ENCODE measurements at places on chromosomes 5 and 9. TPM values are rescaled to one million over a fixed set of nuclear protein-coding genes. Genes with fewer than 3 reads are reported as not detected.

The ZDHHC11B gene
- 1.9 TPM for total RNA-seq

DNA sequence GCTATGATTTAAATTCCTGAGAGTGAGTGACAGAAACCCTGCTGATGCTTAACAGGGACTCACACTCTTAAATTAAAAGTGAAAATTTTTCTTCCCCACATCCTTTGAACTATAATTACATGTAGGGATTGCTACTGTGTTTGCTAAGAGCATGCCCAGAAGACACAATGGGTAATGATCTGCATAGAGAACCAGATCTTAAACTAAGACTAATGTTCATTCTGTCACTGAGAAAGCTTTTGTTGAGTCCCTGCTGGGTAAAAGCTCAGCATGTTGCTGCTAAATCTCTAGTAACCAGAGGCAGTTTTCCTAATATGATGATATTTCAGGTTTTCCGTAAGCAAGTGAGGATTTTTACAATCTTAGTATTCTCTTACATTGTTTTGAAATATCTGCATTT is 424.8 kb upstream of the SMC2 start:
- no peaks in the 10 kb centered on the region for H3K4me1 ChIP-seq
- H3K27ac ChIP-seq: no peak overlapping the region
- no peak for DNase-seq
- no peaks in the 10 kb centered on the region for H3K36me3 ChIP-seq
- no peaks in the 10 kb centered on the region for H3K27me3 ChIP-seq
- H3K4me3 ChIP-seq: no peak overlapping the region

The SMIM33 gene
- not detected for total RNA-seq

The IFNE gene
- not detected for total RNA-seq

The CTXN3 gene
- not detected for total RNA-seq

The FAM153A gene
- not detected for total RNA-seq

DNA sequence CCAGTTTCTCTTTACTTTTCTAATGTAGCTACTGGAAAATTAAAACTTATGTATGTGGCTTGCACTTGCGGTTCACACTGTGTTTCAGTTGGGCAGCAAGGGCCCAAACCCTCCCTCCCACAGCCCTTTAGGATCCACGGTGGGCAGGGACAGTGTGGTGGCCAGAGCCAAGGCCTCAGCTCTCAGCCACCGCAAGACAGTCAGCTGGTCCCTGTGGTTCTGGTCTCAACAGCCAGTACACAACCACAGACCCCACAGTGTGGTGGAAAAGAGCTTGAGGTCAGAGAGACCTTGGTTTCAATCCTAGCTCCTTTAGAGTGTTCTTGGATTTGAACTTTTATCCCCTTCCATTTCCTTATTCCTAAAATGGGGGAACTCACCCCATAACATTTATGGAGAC is 153.0 kb upstream of the SMIM23 start:
- peaks cover 38% of the 10 kb centered on the region for H3K27me3 ChIP-seq
- no peaks in the 10 kb centered on the region for H3K4me1 ChIP-seq
- H3K4me3 ChIP-seq: no peak overlapping the region
- no peaks in the 10 kb centered on the region for H3K36me3 ChIP-seq
- no peak for DNase-seq

DNA sequence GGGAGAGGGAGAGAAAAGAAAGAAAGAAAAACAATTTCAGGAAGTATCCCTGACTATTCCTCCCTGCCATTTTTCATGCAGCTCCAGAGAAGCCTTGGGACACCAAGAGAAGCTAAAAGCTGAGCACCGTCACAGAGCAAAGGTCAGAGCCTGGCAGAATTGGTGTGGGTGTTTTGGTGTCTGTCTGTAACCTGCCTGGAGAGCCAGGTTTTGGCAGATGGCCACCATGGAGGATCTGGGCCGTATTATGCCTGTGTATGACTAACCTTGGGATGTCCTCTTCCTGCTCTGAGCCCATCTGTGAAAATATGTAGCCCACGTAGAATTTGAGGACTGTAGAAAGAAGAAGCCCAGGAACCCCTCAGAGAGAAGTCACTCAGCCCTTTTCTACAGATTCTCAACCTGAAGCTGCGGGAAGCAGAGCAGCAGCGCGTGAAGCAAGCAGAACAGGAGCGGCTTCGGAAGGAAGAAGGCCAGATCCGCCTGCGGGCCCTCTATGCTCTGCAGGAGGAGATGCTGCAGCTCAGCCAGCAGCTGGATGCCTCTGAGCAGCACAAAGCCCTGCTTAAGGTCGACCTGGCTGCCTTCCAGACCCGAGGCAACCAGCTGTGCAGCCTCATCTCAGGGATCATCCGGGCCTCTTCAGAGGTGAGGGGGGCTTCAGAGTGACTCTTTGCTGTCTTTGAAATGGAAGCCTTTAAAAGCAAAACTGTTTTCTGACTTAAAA is 18.8 kb downstream of the GLE1 start:
- H3K27me3 ChIP-seq: no peaks in the 10 kb centered on the region
- H3K36me3 ChIP-seq: peaks cover 2% of the 10 kb centered on the region
- H3K27ac ChIP-seq: no peak overlapping the region
- H3K4me3 ChIP-seq: no peak overlapping the region
- no peaks in the 10 kb centered on the region for H3K4me1 ChIP-seq

GRCh38 chr5:139253115-139253514 is 40.4 kb upstream of the MATR3 start:
- no peak overlapping the region for H3K27ac ChIP-seq
- DNase-seq: no peak
- no peaks in the 10 kb centered on the region for H3K27me3 ChIP-seq
- H3K4me3 ChIP-seq: no peak overlapping the region
- H3K4me1 ChIP-seq: no peaks in the 10 kb centered on the region

Measured in H1 (cell line).